HL-60 (cell line): ENCODE measurements at places on chromosomes 2 and 18.

GRCh38 chr2:54411801-54412354 lies 44.2 kb upstream of the SPTBN1 start:
- no peak for DNase-seq

- no peak for DNase-seq
Observed at GRCh38 chr2:11742317-11742701, 4.1 kb upstream of the LPIN1 start.

DNA sequence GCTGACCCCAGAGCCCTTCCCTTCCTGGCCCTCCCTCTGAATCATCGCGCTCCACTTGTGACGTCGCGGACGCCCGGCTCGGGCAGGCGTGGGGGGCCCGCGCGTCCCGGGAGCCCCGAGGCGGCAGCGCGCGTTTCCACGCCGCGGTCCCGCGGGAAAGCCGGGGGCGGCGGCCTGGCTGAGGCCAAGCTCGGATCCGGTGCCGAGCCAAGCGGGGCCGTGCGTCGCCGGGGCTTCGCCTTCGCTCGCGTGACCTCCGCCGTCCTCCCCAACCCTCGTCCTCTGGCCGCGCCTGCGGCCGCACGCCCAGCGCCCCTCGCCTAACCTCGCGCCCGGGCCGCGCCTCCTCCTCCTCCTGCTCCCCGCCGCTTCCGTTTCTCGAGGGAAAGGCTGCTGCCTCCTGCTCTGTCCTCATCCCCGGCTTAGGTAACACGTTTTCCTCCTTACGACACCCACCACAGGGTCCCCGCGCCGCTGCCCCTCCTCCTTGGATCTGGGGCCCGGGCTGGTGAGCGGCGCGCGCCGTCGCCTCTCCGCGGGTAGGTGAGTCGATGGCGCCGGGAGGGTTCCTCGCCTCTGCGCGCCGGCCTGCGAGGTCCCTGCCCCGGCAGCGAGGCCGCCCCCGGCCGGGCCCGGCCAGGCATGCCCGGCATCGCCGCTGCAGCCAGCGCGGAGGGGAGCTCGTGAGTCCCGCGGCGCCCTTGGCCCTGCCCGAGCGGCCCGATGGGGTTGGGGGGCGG lies at the start of gene INPP1:
Gene INPP1 (plus strand): TSS at position 54 of the 740 bp plus-strand sequence. CDS start 16,514 bp downstream, outside the sequence.
- peak; percentile 74 for DNase-seq

GRCh38 chr2:1742681-1743395 lies 1.5 kb downstream of the PXDN start:
- DNase-seq, result no peak

DNA sequence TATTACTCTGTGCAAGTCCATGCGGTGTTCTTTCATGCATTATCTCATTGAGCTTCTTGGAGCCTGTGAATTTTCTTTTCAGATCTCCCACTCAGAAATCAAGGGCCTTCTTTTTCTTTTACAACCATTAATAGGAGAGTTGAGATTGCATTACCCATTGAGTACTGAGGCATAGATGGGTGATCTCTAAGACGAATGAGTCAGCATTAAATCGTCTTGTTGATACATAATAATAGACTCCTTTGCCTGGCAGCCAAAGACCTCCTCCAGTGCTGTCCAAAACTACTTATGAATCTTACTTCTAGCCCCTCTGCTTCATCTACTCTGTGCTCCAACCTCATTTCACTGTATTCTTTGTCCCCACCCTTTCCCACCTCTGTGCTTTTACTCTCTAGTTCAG lies 180.5 kb downstream of the AGPS start:
- no peak for DNase-seq

GRCh38 chr2:121144111-121144510 lies 140.9 kb downstream of the TFCP2L1 start:
- DNase-seq, result no peak

DNA sequence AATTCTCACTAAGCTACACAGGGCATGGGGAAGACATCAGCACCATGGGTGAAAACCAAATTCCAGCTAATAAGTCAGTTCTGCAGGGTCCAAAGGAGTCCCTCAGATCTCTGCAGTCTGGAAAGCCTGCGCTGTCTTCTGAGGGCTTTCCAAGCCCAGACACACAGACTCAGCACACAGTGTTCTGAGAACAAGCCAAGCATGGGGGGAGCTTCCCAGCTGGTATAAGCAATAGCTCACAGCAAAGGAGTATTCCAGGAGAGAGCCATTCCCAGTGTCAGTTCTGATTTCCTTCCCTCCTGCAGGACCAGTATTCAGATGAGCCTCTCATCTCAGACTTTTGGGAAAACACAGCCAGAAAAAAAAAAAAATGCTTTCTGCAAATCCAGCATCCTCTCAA lies 370.8 kb downstream of the TNS1 start:
- DNase-seq, result no peak

- DNase-seq, result no peak
Observed at GRCh38 chr2:235333076-235333475, 160.8 kb upstream of the AGAP1 start.

GRCh38 chr2:58131191-58132011 lies 84.8 kb downstream of the VRK2 start:
- DNase-seq, result no peak

DNA sequence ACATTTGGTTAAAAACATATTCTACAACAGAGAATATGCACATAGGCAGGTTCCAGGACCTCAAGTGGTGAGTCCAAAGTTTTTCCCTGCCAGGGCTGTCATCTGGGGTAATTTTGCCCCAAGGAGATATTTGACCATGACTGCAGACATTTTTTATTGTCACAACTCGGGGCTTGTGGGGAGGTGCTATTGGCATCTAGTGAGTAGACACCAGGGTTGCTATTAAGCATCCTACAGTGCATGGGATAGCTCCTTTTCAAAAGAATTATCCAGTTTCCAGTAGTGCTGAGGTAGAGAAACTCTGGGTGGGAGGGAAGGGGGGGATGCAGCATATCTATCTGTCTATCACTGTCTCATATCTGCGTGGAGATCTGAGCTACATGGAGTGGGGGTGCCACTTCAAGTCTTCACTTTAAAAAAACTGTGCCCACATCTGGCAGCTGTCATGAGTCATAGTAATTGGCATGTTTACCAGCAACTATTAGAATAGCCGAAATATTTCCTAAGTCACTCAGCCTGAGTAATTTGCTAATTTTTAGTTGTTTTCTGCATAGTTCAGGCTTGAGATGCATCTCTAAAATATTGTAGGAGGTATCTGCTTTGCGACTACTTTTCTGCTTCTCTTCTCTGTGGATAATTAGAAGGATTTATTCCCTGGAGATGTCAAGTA lies 254.0 kb upstream of the RBMS1 start:
- DNase-seq, result no peak

GRCh38 chr2:24702800-24703199 lies 90.4 kb downstream of the PTRHD1 start:
- DNase-seq, result no peak

GRCh38 chr2:235603659-235604058 lies 109.8 kb downstream of the AGAP1 start:
- no peak for DNase-seq

GRCh38 chr18:9823805-9824473 lies 61.8 kb upstream of the TXNDC2 start:
- DNase-seq, result no peak

DNA sequence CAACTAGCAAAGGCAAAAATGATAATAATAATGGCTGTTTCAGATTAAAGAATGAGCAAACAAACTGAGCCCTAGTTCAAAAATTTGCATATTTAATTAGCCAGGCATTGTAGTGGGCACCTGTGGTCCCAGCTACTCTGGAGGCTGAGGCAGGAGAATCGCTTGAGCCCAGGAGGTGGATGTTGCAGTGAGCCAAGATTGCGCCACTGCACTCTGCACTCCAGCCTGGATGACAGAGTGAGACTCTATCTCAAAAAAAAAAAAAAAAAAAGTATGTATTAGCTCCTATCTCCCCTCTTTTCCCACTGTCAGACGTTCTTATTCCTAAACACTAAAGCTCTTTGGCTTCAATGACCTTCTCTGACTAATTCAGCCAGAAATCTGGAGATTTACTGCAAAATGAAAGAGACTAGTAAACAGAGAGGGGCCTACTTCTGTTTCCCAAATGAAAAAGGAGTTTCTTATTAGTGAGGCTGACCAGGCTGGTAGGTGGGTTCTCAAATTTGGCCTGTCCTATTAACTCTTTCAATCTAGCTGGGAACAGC lies 3.9 kb upstream of the SRBD1 start:
- DNase-seq, result no peak

DNA sequence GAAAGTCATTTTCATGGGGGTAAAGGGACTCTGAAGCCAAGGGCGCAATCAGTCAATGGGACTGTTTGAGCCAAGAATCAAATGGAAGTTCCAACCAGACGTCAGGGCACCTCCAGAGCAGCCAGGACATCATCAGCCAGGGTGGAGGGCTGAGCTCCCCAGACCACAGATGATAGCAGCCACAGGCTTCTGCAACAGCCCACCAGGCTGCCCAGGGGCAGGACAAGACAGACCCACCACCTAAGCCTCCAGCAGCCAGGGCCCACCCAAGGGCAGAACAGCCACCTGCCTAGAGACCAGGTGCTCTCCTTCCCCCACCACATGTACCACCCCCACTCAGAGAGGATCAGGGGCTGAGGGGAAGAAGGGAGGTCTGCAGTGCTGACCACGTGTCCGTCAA lies 53.8 kb upstream of the SLC66A3 start:
- no peak for DNase-seq

DNA sequence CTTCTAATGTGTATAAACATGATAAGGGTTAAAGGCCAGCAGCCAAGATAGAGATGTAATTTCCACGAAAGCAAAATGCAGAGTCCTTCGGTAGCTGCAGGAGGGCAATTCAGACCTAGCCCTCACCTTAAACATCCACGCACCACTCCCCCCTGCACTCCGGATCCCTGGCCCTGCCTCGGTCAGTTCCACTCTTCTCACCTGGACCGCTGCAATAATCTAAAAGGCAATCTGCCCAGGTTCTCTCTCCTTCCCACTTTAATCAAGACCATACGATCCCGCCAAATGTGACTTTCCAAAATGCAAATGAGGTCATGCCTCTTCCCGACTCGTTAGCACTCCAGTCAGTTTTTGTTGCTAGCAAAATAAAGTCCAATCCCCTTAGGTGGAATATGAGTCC lies 485.2 kb downstream of the EIPR1 start:
- DNase-seq, result no peak
